ENCODE measurements at places on chromosomes 5 and 9.

DNA sequence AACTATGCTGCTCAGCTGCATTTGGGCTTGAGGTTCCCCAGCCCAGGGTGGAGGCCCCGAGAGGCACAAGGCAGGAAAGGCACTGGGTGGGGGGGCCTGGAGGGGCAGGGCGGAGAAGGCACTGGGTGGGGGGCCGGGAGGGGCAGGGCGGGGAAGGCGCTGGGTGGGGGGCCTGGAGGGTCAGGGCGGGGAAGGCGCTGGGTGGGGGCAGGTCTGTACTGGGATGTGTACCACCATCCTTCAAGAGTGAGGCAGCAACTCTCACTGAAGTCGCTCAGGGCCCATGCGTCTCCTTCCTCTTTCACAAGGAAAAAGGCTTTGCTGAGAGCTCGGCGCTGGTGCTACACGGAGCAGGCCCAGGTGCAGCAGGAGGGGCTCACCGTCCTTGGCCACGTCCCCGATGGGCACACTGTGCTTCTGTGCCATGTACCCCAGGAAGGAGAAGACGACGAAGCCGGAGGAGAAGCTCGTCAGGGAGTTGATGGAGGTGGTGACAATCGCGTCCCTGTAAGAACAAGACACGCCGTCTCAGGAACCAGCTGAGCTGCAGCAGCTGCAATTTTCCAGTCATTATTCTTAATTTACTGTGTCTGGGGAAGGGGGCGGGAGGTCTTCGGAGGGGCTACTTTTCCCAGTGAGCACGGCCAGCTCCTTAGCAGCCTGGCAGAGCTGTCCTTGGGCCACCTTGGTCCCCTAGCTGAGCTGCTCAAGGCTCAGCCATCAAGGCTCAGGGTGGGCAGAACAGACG, 30.8 kb downstream of the SLC6A3 start:
- DNase-seq: peak; percentile 69

- DNase-seq: no peak
Observed at GRCh38 chr5:59178071-59178470, 595.2 kb downstream of the RAB3C start.

GRCh38 chr9:89951675-89952074, 346.9 kb downstream of the GADD45G start:
- DNase-seq: no peak

DNA sequence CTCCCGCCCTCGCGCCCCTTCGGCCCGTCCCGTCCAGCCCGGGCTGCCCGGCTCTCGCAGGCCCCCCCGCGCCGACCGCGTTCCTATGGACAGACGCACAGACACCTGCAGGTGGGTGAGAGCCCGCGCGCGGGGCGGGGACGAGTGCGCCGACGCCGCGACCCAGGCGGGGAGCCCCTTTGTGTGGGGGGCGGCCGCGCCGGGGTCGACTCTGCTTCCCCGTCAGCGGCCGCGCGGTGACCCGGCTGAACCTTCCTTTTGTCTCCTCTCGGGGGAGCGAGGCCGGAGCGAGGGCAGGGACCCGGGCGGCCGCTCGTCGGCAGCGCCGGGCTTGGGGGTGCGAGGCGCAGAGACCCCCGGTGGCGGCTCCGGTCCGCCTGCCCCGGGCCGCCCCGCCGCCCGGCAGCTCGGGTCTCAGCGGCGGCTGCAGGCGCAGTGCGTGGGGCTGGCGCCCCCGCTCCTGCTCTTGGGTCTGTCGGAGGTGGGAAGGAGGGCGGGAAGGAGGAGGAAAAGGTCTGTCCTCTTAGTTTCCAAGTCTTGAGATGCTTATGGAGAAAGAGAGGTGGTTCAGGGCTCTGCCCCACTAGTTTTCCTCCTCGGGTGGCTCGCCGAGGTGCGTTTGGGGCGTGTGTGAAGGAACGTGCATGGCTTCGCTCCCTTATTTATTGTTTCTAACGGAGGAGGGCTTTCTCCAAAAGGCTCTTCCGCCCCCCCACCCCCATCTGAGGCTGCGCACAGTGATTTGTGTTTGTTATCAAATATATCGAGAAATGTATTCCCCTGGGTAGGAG, 576 bp downstream of the KIAA1958 start:
- DNase-seq: peak; percentile 48

DNA sequence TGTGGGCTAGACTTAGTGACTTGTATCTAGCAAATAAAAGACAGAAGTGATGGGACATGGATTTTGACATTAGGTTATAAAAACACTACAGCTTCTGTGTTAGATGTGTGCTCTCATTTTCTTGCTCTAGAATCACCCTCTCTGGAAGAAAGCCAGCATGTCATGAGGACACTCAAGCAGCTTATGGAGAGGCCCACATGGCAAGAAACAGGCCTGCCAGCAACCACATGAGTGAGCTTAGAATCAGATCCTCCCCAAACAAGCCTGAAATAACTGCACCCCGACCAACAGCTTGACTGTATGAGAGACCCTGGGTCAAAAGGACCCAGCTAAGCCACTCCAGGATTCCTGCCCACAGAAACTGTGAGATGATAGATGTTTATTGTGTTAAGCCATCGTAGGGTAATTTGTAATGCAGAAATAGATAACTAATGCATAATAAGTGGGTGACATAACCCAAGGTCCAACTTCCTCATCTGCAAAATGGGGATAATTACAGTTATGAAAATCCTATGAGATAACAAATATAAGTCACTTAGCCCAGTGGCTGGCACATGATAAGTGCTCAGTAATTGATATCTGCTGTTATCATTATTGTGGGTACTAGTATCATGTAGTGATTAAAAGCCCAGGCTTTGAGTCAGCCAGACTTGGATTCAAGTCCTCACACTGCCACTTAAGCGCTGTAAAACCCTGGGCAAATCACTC, 86.5 kb downstream of the KLHL3 start:
- no peak for DNase-seq

- no peak for DNase-seq
Observed at GRCh38 chr5:22611327-22611726, 241.8 kb downstream of the CDH12 start.
